ENCODE measurements at places on chromosomes 16 and 17.

DNA sequence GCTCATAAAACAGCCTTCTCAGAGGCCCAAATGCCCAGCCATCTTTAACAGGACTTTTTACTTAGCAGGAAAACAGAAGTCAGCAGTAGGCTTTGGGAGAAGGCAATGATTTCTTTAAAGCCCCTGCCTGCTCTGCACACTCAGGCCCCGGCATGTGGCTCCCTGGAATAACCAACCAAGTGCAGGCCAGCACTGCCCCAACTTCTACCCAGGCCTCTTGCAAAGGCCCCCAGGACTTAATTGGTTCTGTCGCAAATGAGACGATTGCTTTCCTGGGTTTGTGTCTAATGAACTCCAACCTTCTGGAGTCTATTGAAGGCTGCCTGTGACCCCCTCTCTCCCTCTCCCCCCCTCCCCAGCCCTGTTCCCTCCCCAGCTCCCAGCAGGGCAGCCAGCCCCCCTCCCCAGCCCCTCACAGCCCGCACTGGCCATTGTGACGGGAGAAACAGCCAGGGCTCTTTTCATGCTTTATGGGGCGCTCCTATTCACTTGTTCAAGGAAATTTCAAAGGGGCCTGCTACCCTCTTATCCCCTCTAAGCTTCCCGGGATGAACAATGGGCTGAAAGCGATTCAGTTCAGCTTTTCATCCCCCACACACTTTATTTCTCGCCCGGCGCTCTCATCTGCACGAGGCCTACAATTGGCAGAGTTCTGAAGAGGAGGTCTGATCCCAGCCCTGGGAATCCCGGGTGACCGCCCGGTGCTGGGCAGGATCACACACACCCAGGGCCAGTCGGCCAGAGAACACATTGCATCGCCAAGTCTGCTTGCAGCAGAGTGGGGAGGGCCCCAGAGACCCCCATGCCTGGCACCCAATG lies 15.5 kb downstream of the AXIN2 start:
- DNase-seq: no peak

- DNase-seq: no peak
These were observed 397 bp downstream of the CDC42EP4 start for GRCh38 chr17:73311428-73311780.

DNA sequence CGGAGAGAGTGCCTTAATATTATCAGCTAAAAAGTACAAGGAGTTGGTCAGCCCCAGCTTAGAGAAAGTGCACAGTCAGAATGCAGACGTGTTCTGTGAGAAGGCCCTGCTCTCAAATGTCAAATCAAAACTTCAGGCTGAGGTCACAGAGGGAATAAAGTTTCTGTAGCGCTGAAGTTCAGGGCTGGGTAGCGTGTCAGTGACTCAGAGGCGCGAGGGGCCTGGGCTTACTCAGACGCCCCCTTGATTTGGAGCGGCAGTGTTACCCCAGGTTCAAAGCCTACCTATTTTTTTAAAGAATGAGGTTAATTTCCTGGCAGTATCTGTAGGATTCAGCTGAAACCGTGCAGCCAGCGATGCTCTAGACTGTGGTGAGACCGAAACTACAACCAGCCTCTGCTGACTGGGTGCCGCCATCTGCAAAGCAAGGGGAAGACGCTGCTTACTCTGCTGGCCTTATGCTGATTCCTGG lies 4.8 kb downstream of the CIAO3 start:
- no peak for DNase-seq

- no peak for DNase-seq
These were observed 341 bp downstream of the SLC7A6OS start for GRCh38 chr16:68310437-68310773.

DNA sequence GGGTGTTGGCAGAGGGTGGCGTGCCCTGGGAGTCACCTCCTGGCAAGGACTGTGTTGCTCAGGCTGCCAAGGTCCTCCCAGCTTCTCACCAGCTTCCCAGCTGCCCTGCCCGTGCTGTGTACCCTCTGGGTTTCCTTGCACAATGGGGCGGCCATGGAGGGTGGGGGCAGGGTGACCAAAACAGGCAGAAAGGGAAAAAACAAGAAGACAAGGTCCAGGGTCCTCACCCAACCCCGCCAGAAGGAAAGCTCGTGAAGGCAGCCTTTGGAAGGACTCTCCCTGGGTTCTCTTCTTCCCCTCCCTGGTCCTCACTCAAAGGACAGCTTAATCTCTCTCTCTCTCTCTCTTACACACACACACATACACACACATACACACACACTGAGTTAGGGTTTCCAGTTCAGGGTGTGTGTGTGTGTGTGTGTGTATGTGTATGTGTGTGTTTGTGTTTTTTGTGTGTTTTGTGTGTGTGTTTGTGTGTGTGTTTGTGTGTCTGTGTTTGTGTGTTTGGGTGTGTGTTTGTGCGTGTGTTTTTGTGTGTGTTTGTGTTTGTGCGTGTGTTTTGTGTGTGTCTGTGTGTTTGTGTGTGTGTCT lies 2.0 kb downstream of the SLC13A5 start:
- no peak for DNase-seq

GRCh38 chr17:82566129-82566960 lies 46.8 kb downstream of the FOXK2 start:
- DNase-seq: no peak

DNA sequence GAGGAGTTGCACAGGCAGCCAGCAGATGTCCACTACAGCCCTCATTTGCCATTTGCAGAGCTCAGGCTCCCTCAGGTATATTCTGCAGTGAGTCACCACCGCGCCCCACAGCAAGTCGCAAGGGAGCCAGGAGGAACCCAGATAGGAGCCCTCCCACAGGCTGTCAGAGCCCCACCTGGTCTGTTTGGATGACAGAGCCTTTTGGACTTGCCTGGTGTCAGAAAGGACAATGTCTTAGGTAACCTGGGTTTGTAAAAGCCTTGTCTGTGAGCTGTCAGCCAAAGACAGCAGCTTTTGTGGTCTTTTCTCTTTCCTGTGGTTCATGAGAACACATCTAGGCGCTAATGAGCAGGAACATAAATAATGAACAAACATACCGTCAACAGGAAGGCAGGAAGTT lies 70.9 kb downstream of the GNAO1 start:
- no peak for DNase-seq

GRCh38 chr16:27579087-27579980 lies 29.4 kb downstream of the KATNIP start:
- no peak for DNase-seq

DNA sequence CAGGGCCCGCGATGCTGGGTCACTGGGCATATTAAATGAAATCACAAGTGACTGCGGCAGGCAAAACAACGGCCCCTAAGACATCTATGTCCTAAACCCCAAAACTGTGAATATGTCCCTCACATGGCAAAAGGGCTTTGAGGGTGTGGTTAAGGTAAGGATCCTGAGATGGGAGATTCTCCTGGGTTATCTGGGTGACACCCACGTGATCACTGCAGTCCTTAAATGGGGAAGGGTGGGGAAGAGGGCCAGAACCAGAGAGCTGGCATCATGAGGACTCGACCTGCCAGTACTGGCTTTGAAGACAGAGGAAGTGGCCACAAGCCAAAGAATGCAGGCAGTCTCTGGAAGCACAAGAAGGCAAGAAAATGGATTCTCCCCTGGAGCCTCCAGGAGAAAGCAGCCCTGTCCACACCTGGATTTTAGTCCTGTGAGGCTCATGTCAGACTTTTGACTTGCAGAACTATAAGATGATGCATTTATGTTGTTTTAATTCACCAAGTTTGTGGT lies 12.5 kb downstream of the COTL1 start:
- DNase-seq: no peak

DNA sequence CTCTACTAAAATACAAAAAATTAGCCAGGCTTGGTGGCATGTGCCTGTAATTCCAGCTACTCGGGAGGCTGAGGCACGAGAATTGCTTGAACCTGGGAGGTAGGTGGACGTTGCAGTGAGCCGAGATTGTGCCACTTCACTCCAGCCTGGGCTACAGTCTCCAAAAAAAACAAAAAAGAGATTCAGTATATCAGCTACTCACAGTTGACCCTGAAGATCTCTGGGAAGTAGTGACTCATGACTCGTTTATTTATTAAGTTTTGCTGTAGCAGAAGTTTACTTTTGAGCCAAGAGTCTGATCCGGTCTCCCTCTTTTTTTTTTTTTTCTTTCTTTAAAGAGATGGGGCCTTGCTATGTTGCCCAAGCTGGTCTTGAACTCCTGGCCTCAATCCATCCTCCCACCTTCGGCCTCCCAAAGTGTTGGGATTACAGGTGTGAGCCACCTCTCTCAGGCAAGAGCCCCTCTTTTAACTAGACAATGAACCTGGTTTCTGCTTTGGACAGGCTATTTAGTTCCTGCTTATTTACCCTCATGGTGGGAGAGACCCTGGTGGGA lies 4.4 kb downstream of the MVP start:
- no peak for DNase-seq

- no peak for DNase-seq
These were observed at the start of gene BCL6B for GRCh38 chr17:7022781-7023571. BCL6B (plus strand) TSS chr17:7023050; CDS start chr17:7023672, 622 bp downstream.

DNA sequence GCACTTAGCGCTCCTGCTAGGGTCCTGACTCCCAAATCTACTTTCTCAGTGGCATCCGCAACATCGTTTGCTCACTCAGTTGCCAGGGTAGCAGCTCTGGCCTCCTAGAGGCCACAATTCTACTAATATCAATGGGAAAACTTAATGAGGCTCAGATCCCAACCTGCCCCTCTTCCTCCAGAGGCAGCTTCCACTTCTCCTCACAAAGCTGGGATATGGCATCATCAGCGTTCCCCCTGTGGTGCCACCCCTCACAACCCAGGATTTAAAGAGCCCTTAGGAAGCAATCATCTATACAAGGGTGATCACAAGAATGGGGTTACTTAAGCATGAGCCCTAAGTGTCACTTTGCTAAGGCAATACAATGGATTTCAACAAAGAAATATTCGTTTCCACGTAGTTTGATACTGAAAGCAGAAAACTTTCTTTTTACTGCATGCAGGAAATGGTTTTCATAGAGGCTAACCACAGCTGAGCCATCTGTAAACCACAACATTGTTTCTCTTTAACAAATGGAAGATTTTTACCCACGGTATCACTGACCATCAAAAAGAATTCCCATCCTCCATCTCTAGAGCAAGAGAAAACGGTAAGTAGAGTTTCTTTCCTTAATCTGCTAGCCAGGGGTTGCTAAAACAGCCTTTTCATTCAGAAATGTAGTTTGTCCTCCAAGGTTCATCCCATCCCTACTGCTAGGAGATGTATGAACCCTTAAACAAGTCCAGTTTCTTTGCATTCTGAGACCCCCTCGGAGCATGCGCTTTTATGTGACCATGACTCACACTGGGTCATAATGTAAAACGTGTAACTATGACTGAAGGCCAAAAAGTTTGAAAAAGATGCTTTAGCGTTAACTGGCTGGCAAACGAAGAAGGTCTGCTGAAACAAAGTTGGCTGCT lies 68.3 kb upstream of the BCAR1 start:
- no peak for DNase-seq

DNA sequence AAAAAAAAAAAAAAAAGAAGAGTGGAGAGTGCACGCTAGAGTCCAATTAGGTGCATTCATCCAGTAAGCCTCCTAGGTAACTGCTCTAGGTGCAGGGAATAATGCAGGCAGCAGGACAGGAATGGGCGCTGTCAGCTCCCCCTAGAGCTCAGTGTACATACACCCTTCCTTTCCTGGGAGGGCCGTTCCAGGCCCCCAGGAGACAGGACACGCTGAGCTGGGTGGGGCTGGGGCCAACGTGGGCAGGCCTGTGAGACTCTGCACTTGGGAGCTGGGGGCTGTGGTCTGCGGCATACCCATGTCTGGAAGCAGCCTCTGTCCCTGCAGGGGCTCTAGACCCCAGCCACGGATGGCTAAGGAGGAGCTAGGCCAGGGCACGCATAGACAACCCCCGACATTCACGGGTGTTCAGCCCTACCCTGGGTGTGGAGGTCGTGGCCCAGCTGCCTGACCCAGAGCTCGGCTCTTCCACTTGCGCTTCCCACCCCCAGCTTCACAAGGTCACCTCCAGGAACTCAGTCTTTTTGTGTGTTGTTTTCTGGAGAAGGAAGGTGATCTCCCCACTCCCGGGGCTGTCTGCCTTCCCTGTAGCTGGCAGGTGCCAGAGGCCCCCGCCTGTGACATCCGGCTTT lies 1.0 kb upstream of the ANTKMT start:
- no peak for DNase-seq

DNA sequence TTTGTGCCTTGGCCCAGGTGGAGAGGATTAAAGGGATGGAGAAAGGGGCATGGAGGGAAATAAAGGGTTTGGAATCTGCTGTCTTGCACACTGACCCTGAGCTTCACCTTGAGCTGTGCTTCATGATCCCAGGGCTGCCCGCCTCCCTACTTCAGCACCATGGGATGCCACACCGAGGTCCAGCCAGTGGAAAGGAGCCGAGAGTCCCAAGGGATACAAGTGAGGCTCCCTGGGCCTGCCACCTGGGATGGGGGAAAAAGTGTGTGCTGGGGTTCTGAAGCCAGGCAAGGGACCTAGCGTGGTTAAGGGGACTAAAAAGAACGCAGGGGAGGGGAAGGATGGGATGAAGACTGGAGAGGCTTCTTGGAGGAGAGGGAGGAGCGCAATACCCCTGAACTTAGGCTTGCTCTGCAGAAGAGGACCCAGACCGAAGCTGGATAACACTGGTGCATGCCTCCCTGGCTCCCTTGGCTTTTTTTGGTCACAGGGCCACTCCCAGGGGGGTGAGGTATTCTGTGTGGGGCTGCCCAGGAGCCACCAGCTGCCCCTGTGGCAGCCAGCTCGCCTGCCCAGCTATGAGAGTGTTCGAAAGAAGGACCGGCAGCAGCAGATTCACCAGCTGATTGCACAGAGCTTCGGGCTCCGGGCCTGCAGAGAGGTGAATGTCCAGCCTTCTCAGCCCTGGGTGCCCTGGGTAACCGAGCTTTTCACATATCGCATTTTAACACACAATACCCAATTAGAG lies 7.2 kb downstream of the MRPL27 start:
- no peak for DNase-seq

DNA sequence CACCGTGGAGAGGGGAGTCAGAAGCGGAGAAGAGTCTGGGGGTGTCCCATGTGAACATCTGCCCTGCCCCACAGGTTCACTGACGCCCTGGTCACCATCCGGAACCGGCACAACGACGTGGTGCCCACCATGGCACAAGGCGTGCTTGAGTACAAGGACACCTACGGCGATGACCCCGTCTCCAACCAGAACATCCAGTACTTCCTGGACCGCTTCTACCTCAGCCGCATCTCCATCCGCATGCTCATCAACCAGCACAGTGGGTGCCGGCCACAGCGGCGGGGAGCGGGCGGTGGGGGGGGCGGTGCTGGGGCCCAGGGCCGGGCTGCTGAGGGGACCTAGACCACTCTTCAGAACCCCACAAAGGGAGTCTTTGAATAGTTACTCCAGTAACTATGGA lies 10.7 kb downstream of the PDK2 start:
- no peak for DNase-seq

DNA sequence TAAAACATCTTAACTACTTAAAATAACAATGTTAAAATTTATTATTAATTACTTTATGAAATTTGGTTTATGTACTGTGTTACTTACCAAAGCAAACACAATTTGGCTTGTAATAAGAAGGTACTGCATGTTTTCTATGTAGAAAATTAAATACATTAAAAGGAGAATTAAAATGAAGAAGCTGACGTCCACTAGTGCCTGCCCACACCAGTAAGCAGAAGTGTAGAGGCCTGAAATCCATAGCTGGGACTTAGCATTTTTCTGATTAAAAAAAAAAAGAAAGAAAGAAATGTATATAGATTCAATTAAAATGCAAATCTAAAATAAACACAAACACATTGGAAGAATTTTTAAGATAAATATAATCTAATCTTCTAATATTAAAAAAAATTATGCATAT lies 35.8 kb upstream of the ABCA9 start:
- no peak for DNase-seq

- no peak for DNase-seq
These were observed 23.8 kb upstream of the CRYM start for GRCh38 chr16:21301895-21302291.

Data from NCI-H1092 (cell line).